ENCODE measurements at places on chromosomes 6 and 20.

- no peak for DNase-seq
These were observed 229.3 kb downstream of the RFPL4B start for GRCh38 chr6:112576423-112576822.

GRCh38 chr6:49849213-49849907 is 17.0 kb downstream of the CRISP1 start:
- DNase-seq: peak; percentile 95

DNA sequence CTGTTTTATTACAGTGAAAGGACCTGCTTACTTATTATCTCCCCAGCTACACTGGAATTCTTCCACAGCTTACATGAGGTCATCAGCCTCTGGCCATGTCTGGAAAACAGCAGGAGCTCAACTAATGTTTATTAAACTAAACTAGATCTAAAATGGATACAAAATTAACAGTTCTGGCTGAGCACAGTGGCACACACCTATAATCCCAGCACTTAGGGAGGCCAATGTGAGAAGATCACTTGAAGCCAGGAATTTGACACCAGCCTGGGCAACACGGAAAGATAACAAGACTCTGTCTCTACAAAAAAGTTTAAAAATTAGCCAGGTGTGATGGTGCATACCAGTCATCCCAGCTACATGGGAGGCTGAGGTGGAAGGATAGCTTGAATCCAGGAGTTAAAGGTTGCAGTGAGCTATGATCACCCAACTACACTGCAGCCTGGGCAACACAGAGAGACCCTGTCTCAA is 220.8 kb upstream of the MARCKS start:
- DNase-seq: no peak

GRCh38 chr6:141653590-141653989 is 479.1 kb upstream of the GJE1 start:
- peak; percentile 37 for DNase-seq

- no peak for DNase-seq
These were observed 320.9 kb upstream of the PRDM1 start for GRCh38 chr6:105765239-105765638.

GRCh38 chr6:33205191-33206026 is 954 bp downstream of the HSD17B8 start:
- DNase-seq: peak; percentile 41

- DNase-seq: no peak
These were observed 37.8 kb upstream of the CHRNA4 start for GRCh38 chr20:63398744-63399514.

GRCh38 chr6:145555084-145555483 is 180.2 kb downstream of the EPM2A start:
- no peak for DNase-seq

DNA sequence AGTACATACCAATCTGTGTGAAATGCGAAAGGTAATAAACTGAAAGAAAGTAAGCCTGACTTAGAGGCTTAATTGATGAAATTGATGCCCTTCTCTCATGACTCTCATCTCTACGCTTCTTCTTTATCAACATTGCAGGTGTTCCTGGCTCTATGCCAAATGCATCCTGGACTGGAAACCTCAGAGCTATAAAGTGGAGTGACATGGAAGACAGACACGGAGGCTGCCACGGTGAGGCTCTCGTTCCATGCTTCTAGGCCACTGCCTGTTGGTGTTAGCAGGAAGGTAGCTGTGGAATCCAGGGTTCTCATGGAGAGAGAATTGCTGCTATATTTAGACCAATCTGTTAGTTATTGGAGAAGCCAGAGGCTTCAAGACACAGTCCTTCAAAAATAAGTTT is 73.2 kb downstream of the C6orf52 start:
- no peak for DNase-seq

Data from hematopoietic multipotent progenitor cell treated with erythropoietin and hydrocortisone succinate and interleukin-3 and kit ligand, for 6 days (in vitro differentiated cells).